Ammon's horn (tissue), 1 donor: ENCODE measurements at places on chromosomes 13 and 19.
A peak's percentile ranks its signal among the peaks of the same experiment; 100 is the strongest.

DNA sequence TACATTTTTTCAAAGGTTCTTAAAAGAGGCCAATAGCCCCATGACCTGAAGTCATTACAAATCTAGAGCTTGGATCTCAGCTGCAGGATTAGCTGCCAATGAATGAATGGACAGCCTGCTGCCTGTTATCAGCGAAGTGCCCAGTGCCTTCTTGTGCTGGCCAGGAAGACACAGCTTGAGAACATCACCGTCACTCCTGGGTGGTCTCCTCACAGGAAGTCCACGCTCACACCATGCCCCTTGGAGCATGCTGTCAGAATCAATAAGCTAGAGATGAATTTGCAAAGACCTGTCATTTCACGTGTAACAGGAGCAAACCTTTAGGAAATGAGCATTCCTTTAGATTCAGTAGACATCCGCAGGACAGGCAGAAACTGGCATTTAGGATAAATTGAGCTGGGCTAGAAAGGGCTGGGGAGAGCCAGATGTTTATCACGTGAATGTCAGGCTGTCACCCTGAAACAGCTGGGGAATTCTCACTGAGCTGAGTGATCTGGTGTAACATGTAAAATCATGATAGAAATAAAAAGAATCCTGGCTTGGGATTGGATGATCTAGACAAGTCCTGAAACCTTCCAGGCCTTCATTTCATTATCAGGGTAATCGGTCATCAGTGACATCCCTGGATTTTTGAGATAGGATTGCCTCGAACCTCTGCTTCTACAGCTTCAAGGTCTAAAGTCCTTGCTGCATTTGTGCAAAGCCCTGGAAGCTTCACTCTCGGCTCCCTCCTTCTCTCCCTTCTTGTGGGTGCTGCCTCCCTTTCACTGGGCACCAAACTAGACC, 49.9 kb upstream of the MEDAG start:
- DNase-seq = no peak

DNA sequence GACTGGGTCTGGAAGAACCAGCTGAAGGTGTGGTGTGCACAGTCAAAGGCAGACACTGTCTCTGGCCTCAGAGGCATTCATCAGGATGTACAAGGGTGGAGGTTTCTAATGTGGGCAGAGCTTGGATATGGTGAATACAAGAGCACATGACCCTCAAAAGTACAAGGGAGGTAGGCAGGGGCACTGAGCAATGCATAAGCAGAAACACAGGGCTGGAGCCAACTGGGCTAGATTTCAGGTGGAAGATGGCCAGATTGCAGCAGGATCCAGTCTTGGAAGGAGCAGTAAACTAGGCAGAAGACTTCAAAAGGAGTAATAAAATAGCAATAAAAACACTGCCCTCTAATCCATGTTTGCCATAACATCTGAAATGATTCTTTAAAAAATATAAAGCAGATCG, 417.1 kb downstream of the OLFM4 start:
- DNase-seq = peak; percentile 17

- DNase-seq = peak; percentile 84
Observed at GRCh38 chr19:42412227-42412626, 15.0 kb downstream of the LIPE start.

DNA sequence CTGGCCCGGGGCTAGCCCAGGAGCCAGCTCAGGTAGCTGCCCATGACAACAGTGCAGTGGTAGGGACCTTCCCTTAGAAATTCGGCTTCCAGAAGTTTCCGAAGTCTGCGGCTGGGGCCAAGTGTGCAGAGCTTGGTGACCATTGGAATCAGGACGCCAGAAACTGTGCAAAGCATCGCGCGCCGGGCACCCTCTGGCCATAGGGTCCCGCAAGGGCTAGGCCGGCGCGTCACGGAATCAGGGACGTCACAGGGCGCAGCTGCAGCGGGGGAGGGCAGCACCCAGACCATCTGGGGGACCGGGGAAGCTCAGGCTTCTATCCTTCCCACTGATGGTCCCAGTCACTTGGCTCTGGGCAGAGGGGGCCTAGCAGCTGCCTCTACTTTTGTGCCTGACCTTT, 219.1 kb downstream of the MTUS2 start:
- DNase-seq = no peak

DNA sequence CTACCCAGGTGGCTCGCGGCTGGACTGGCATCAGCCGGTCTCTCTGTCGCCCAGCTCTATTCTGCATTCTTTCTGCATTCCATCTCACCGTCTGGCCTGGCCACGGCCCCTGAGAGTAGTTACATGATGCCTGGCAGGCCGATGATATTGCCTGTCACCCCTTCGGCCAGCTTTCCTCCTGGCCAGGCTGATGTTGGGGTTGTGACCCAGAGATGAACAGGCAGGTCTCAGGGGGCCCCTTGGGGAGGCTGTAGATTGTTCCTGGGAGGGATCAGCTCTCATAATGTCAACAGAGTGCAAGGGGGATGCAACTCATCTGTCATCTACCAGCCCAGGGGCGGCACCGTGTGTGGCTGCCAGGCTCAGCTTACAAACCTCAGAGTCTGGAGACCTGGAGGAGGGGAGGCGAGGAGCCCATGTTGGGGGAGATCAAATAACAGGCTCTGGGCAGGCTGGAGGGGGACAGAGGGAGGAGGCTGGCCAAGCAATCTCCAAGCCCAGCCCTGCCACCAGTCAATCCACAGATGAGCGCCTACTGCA, 13.6 kb upstream of the FBXO17 start:
- DNase-seq = no peak

GRCh38 chr19:46722004-46722380, 5.1 kb upstream of the PRKD2 start:
- no peak for DNase-seq

- DNase-seq = no peak
Observed at GRCh38 chr19:50562996-50563395, 5.2 kb downstream of the LRRC4B start.

DNA sequence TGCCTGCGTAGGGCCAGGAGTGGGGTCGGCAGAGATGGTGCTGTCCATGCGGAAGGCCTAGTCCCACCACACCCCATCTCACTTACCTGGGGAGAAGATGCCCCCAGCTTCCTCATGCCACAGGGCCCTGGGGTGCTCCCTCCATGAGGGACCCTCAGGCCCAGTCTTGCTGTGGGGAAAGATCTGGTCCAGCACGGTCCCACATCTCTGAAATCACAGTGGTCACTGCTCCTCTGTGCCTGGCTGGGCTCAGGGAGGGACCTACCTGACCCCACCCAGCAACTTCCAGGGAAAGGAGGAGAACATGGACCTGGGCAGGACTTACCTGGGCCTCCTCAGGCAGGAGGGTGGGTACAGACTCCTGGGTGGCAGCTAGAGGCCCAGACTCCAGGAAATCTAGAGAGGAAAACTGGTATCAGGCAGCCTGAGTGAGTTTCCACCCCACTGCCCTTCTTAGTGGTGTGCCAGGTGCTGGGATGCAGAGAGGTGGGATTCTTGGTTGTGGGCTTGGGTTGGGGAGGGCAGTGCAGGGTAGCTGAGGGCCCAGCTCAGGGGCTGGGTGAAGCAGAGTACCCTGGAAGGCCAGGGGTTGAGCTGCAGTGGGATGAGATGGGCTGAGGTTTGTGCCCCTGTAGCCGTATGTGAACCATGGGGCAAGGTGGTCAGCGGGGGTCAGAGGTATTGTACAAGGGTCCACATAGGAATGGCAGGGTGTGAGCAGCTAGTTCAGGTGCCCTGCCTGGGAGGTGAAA, 3.8 kb downstream of the MZF1 start:
- DNase-seq = no peak

GRCh38 chr19:33872445-33873320, 76.0 kb downstream of the KCTD15 start:
- no peak for DNase-seq

- DNase-seq = no peak
Observed at GRCh38 chr13:58119804-58120203, 488.3 kb downstream of the PCDH17 start.

GRCh38 chr19:14575428-14575980, 3.6 kb upstream of the NDUFB7 start:
- no peak for DNase-seq

DNA sequence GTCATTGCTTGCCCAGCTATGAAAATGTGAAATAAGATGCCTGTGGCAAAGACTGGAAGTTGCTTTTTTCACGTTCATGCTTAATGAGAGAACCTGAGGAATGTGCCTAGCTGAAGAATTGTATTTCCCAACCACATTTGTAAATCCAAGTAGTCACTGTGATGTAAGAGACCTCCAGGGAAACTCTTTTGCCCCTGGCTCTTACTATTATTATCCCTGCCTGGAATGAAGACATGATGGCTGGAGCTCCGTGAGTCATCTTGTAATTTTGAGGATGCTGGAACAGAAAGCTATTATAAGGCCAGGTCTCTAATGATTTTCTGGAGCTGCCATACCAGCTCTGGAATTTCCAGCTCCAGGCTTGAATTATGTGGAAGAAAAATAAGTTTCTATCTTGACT, 894.3 kb downstream of the DIAPH3 start:
- no peak for DNase-seq

DNA sequence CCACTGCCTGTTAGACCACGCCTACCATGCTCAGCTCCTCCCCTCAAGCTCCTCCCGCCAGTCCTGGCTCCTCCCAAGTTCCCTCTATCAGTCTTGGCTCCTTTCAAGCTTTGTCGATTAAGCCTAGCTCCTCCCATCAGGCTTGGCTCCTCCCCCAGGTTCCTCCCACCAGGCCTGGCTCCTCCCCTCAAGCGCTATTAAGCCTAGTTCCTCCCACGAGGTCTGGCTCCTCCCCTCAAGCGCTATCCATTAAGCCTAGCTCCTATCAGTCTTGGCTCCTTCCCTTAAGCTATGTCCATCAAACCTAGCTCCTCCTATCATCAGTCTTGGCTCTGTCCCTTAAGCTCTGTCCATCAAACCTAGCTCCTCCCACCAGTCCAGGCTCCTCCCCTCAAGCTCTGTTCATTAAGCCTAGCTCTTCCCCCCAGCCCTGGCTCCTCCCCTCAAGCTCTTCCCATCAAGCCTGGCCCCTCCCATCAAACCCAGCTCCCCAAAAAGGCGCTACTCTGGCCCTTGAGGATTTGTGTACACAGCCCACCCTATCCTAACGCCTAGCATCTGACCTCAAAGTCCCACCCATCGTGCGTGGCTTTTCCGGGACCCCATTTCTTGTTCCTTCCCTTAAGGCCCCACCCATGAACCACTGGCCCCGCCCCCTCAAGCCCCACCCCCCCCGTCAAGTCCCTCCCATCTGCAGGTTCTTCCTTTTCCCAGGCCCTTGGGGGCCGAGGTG, 10.0 kb downstream of the CAMSAP3 start:
- DNase-seq = no peak

DNA sequence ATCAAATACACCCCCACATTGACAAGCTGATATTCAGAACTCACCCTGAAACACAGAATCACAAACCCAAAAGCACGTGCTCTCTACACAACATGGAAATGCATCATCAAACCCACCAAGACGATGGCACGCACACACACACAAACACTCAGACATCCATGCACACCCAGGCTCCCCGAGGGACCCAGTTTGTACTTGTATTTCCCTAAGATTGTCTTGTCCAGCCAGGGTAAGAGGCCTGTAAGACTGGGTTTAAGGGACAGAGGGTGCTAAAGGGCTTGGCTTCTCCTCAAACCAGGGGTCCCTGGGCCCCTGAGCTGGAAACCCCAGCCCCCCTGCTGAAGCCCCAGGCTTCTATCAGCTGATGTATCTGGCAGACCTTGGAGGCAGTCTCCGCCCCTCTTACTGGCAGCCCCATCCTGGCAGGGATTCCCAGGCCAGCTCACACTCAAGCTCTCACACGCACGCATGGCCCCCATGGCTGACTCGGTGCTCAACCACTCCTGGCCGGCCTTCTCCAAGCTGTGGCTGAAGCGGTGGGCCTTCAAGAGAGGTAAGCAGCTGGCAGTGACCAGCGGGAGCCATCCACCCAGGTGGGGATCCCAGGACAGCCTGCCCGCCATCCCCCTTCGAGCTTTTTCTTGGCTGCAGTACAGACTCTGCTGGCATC, 6.5 kb downstream of the ARHGEF18 start:
- DNase-seq = no peak

GRCh38 chr13:51844862-51845573, at the start of gene TMEM272:
Gene TMEM272, minus strand, starts transcription at chr13:51845177. Its CDS starts 6,647 bp downstream, at chr13:51838530.
- peak; percentile 58 for DNase-seq

GRCh38 chr13:102558029-102558428, 38.8 kb upstream of the TPP2 start:
- no peak for DNase-seq

- no peak for DNase-seq
Observed at GRCh38 chr13:41909506-41909905, 51.4 kb downstream of the VWA8 start.

- no peak for DNase-seq
Observed at GRCh38 chr13:70703755-70704154, 595.5 kb upstream of the KLHL1 start.

DNA sequence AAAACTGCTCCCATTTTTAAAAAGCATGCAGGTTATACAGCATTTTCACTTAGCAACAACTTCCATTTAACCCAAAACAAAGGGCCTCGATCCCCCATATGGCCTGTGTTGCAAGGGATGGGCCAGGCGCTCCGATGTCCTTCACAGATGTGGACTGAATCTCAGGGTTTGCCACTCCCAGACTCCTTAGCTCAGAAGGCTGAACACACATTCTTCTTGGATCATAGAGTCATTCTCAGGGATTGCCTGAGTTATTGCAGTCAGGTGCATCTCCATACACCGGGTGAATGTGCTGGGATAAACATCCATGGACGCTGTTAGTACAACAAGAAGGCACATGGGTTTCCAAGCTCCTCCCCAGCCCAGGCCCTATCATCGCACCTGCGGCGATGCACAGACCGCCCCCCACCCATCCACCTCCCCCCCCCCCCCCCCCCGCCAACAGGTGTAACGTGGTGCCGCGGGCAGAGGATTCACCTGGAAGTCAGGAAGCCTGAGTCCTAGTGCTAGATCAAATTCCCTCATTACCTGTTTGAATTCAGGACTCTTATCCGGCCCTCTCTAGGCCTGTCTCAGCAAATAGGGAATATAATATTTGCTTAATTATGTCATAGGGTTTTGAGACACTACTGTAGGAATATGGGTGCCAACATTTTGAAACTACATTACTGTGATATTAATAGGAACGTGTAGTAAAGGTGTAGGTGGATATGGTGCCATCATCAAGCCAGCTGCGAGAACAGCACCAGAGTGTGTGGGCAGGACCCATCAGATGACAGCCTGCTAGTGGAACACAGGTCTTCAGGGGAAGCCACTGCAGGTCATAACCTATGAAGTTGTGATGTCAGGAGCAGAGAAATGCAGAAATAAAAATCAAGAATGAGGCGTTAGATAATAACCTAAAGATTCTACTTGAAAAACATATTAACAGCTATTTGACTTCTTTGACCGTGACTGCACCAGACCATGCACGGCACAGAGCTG, 110.9 kb downstream of the SACS start:
- DNase-seq = no peak

GRCh38 chr19:16142032-16142580, 1.4 kb upstream of the HSH2D start:
- DNase-seq = no peak

DNA sequence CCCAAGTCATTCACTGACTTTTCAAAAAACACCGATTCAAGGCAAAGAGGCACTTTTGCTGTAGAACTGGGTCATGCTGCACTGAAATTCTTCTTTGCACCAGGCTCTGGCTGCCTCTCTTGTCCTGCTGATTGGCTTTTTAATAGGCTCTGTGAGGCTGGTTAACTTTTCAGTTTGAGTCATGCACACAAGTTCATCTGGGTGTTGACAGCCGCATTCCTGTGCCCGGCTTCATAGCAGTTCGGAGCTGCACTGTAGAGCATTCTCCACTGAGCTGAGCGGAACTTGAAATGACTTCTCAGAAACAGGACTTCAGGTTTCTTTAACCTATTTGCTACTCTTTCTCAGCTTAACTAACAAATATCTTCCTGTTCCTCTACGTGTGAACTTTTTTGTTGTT, 978.3 kb downstream of the UQCRFS1 start:
- DNase-seq = no peak
